OCI-M1 (cell line): ENCODE measurements at places on chromosomes 5 and 9.

DNA sequence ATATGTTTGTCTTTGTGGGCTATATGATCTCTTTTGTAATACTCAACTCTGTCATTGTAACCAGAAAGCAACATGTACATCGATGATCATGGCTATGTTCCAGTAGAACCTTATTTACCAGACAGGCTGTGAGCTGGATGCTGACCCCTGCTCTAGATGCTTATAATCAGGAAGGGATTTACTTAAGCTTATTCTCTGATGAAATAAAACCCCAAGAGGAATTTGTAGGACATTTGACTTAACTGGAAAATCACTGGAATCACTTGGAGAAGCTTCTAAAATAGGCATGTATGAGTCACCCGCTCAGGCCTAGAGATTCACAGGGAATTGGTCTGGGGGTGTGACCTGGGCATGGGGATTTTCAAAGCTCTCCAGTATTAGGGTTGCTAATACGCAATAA is 285.8 kb upstream of the ZNF608 start:
- no peak for DNase-seq

- no peak for DNase-seq
These were observed 4.6 kb downstream of the RPP25L start for GRCh38 chr9:34607331-34607730.

DNA sequence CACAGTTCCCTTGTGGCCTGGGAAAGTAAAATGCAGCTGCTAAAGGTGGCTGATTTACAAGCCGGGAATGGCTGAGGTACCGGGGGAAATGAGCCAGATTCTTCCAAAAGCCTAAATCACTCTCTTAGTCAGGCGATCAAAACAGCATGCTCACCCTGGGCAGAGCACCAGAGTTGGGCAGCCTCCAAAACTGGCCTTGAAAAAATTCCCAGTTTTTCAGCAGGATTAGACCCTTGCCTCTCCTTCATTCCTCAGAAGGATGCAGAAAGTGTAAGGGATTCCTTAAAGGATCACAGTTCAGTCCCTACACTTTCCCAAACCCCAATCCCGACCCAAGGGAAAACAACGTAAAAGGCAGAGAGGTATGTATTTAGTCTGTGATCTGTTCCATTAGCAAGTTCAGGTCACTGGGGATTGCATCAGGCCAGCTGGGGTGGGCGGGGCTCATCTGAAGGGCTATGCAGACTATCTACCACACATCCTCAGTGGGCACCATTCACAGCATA is 16.9 kb downstream of the TMEM174 start:
- DNase-seq, result peak; percentile 11

- no peak for DNase-seq
These were observed 38.6 kb upstream of the KCNMB1 start for GRCh38 chr5:170427672-170428236.

DNA sequence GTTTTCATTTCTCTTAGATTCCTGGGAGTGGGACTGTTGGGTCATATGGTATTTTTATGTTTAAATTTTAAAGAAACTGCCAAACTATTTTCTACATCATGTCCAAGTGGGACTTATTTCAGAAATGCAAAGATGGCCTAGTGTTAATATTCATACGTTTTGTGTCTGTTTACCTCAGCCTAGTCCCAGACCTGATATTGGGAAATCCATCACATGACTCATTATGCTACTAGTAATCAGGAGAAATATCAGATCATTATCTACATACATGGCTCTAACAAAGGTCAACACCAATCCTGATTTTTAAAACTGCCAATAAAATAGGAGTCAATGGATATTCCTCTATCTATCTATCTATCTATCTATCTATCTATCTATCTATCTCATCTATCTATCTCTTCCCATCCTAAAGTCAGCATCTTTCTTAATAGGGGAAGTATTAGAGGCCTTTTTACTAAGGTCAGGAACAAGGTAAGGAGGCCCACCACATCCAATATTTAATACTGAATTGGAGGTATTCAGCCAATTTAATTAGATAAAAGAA is 4.7 kb downstream of the RASGEF1C start:
- DNase-seq, result no peak

DNA sequence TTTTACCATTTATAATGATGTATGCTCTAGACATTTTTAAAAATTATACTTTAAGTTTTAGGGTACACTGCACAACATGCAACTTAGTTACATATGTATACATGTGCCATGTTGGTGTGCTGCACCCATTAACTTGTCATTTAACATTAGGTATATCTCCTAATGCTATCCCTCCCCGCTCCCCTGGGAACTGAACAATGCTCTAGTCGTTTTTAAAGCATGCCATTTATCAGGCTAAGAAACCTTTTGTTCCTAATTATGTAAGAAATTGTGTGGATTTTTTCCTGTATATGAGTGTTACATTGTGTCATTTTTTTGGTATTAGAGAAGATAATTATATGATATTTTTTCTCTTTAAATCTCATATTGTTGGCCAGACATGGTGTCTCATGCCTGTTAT is 72.8 kb upstream of the SGCD start:
- DNase-seq, result no peak

DNA sequence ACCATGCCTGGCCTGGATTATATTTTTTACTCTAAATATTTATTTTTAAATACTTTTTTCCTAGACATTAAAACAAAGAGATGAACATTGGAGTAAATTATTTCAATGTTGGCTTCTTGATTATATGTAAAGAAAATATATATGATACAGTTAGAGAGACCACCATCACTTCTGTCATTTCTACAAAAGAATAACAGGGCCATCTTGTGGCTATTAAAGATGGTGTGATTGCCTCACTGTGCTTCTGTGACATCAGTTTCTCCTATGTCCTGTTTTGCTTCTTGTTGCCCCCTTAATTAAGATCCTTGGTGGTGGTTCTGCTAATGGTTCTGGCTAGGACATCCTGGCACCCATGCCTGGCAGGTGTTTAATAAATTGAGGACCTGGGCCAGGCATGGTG is 32.9 kb downstream of the NDFIP1 start:
- DNase-seq, result no peak

DNA sequence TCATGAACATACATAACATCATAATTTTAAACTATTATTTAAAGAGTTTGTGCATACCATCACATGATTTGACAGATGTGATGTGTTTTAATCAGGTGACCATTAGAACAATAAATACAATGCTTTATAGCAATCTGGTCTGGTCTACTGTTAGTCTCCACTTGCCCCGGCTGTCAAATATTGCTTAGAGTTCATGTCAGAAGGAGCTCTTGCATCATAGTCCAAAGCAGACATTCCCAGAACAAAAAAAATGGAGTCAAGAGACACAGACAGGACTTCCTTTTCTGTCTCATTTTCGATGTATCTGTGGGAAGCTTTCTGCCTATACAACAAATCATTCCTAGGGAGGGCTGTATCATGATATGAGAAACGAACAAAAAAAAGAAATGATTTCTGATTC is 979.2 kb upstream of the WWC1 start:
- no peak for DNase-seq

GRCh38 chr5:36397901-36398536 is 96.3 kb upstream of the RANBP3L start:
- peak; percentile 41 for DNase-seq

- DNase-seq, result no peak
These were observed 127.8 kb downstream of the PCSK5 start for GRCh38 chr9:76018235-76018634.

GRCh38 chr5:175778951-175779503 is 92.4 kb upstream of the CPLX2 start:
- no peak for DNase-seq

GRCh38 chr9:89525446-89526374 is 27.8 kb upstream of the SEMA4D start:
- DNase-seq, result peak; percentile 75

- DNase-seq, result no peak
These were observed 12.2 kb upstream of the F2R start for GRCh38 chr5:76703707-76704106.

- no peak for DNase-seq
These were observed 98.4 kb downstream of the FNBP1 start for GRCh38 chr9:129944506-129945116.

- DNase-seq, result no peak
These were observed 330.7 kb downstream of the LRRC70 start for GRCh38 chr5:62909326-62909725.
